NCI-H1417 treated with DMSO at 0.1 percent for 48 hours (cell line): ENCODE measurements at places on chromosomes 3 and 15.

- DNase-seq, result no peak
Measured at GRCh38 chr3:16252243-16252978, 12.3 kb downstream of the DPH3 start.

DNA sequence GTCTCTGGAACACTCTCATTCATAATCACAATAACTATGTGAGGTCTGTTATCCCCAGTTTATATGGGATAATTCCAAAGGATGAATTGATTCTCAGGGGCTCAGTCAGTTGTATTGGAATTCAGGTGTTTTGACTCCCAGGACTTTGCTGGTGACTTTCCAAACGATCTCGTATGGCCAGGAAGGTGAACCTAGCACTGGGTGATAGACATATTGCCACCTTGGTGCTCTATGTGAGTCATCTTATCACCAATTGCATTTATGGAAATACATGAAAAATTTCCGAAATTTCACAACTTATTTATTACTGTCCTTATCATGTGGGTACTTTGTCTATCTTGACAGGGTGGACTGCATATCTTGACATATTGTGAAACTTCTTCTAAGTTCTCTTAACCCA, 287.3 kb downstream of the WDR72 start:
- no peak for DNase-seq

DNA sequence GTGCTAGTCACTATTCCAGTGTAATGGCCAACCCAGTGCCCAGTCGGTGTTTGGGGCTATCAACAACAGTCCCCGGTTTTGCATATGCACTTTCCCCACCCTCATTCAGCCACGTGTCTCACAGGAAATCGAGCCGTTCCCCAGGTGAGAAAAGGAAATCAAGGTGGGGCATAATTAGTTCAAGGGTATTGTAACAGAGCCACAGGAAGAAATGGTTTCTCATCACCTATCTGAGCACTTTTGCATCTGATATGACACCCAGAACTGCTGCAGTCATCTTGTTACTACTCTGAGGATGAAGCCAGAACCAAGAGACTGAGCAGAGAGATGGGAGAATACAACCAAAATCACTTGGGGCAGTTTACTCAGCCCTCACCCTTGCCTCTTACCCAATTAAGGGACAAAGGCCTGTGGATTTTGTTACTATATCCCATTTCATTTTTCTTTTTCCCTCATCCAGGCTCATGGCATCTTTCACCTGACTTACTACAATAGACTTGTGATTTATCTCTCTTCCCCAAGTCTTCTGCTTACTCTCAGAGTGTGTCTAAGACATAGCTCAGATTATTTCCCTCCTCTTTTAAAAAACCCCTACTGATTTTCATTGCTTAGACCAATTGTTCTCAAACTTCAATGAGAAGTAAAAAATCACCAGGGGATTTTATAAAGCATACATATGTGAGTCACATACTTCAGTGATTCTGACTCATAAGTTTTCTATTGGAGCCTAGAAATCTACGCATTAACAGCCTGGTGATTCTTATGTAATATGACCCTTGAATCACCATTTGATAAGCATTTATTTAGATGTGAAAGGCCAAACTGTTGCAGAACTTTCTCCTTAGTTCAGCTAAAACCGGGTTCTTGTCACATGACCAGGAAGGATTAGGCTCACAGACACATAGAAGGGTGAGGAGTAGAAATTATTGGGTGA, 40.5 kb downstream of the TRAT1 start:
- no peak for DNase-seq

- DNase-seq, result no peak
Measured at GRCh38 chr3:55122312-55122711, 194.5 kb upstream of the LRTM1 start.
